Stimulated activated CD8-positive, alpha-beta memory T cell treated with anti-CD3 and anti-CD28 coated beads, Interleukin-2, amount 100 ng/mL, for 48 hours (primary cell): ENCODE measurements at places on chromosomes 1 and 21.

DNA sequence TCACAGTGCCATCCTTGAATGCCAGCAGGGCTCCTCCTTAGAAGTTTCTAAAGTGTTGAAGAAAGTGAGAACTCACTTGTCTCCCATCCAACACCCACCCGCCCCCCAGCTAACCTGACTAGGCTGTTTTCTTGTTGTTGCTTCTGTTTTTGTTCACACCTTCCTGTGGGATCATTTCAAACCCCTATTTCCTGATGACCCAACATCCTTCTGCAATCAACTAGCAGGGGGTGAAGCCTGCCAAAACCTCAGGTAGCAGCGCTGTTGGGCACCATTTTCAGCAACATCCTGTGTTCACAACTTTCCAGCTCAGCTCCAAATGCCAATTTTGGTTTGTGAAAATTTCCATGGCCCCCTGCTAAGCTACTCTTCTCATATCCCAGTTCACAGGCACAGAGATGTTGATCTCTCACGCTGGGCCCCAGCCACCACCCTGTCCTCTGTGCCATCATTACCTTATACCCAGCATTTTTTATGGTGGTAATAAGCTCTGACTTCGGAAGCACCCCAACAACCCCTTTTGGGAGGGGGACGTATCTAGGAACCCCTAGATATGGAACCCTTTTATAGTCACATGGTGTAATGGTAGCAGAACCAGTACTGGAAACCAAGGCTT is 41.4 kb downstream of the CDC7 start:
- DNase-seq: no peak

DNA sequence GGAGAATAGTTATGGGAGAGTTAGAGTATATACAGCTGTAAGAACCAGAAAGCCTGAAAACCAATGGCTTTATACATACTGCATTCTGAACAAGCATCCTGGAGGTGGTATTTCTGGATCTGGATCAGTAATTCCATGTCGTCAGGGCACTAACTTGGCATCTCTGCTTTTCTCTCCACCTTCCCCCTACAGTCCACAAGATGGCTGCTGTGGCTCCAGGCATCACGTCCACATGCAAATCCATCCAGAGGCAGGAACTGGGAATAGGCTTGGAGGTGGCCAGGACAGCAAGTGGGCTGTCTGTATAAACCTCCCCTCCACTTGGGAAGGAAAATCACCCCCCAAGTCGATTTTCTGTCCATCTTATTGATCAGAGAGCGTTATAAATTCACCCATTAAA is 86.2 kb upstream of the WDR26 start:
- DNase-seq: no peak

DNA sequence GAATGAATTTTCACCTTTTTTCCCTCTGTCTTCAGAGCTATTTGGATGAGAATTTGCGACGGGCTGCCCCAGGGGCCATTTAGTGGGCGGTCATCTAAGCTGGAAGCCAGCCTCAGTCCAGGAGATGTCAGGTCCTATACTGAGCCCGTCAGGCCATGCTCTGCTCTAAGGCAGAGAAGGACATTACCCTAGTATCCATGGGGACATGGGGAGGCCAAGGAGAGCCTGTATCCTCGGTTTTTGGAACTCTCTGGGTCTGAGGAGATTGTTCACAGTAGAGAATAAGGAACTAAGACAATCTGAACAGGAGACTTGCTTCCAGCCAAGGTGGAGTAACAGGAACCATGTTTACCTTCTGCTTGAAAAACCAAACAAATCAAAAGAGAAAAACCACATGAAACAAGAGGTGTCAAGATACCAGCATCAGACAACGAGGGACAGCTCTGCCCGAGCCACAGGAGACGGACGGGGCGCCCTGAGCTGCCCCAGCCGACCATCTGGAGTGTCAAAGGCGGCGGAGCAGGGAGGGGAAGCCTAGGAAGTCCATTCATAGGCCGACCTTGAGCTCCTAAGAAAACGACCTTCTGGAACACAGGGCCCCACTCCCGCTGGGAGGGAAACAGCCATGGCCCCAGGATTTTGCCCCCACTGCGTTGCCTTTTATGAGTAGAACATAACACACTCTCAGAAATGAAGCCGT is 20.0 kb upstream of the ADARB1 start:
- no peak for DNase-seq

DNA sequence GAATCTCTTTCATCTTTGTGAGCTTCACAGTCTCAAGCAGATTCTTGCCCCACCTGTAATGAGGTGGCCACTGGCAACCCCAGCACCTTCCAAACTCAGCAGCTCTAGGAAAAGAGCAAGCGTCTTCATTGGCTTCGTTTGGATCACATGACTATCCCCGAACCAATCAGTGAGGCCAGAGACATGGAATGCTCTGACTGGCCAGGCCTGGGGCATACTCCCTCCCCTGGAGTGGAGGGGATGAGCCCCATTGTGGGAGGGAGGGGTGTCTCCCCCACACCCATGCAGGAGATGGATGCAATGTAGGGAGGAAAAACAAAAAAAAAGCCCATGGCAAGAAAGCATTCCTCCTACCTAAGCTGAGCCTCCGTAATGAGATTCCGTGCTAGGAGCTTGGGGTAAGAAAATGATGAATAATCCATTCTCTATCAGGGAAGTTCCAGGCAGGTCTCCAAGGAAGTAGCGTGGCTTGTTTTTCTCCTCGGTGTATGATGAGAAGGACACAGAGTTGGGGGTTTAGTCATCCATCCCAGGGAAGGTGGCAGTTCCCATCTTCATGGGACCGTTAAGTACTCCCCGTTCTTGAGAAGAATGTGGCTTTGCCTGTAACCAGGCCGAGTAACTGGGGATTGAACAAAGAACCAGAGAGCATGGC is 32.7 kb downstream of the FHAD1 start:
- no peak for DNase-seq

GRCh38 chr1:230568008-230568407 is 74.3 kb upstream of the COG2 start:
- peak; percentile 23 for DNase-seq

DNA sequence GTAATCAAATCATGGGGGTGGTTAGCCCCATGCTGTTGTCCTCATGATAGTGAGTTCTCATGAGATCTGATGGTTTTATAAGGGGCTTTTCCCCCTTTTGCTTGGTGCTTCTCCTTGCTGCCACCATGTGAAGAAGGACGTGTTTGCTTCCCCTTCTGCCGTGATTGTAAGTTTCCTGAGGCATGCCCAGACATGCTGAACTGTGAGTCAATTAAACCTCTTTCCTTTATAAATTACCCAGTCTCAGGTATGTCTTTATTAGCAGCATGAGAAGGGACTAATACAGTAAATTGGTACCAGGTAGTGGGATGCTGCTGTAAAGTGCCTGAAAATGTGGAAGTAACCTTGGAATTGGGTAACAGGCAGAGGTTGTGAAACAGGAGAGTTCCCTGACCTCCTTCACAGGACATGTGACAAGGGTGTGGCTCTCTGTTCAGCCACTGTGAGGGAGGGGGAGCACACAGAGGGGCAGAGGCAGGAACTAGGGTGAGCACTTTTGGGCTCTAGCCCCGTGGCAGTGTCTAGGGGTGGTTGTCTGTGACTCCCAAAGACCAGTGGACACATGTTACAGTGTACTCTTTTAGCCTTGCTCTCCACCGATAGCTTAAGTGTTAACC is 105.3 kb downstream of the BACH1 start:
- DNase-seq: no peak

- no peak for DNase-seq
Observed at GRCh38 chr1:4769516-4770280, 115.3 kb downstream of the AJAP1 start.

DNA sequence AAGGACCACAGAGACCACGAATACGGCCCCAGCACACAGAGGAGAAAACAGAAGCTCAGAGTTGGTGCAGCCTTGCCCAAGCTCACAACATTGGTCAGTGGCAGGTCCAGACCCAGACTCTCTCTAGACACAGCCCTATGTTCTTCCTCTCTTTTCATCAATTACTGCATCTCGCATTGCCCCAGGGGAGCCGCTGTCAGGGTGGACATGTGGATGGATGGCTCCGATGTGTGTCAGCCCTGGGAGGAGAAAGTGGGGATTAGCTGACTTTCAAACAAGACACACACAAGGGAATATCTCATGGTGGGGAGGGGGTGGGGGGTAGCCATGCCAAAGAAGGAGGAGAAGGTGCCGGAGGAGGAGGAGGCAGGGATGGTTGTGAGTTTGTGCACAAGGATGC is 556.8 kb downstream of the NPHP4 start:
- no peak for DNase-seq

DNA sequence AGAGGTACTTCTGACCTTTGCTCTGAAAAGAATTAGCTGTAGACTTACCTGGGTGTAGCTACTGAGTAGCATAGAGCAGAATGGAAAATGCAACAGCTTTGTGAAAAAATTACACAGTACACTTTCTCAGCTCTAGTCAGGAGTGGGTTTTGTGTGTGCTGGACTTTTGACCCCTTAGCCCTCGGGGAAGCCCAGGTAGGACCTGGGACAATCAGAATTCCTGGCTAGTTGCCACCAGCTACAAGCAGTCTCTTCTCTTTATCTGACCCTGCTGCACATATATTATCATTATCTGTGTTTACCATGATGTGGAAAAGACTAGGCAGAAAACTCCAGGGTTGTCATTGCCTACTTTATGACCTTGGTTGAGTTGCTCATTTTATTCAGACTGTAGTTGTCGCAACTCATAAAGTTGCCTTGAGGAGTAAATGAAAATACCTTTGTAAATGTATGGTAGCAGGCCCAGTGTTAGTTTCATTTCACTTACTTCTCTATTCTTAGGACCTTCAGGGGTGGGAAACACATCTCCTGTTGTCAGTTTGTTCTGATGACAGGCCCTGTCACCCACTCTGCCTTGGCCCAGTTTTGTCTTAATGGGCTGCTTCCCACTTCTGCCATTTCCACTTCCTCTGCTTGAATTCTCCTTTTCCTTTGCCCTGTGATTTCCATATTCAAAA is 5.4 kb downstream of the NEK7 start:
- DNase-seq: no peak

- DNase-seq: no peak
Observed at GRCh38 chr21:45864436-45864835, 117.1 kb upstream of the COL6A1 start.

DNA sequence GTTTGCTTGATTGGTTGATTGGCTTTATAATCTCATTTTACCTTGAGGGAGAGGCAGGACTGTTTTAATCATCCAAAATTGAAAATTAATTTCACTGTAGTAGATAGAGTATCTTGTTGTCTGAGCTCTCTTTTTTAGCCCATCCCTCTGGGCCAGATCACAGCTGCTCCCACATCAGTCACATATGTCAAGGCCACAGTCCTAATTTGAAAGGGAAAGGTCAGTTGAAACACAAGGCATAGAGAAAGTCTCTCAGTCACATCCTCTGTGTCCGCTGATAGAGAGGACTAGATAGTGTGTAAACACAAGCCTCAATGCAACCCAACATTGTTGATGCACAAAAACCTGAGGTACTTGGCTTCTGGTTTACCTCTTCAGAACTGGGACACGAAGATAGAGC is 6.8 kb downstream of the C1orf74 start:
- no peak for DNase-seq

DNA sequence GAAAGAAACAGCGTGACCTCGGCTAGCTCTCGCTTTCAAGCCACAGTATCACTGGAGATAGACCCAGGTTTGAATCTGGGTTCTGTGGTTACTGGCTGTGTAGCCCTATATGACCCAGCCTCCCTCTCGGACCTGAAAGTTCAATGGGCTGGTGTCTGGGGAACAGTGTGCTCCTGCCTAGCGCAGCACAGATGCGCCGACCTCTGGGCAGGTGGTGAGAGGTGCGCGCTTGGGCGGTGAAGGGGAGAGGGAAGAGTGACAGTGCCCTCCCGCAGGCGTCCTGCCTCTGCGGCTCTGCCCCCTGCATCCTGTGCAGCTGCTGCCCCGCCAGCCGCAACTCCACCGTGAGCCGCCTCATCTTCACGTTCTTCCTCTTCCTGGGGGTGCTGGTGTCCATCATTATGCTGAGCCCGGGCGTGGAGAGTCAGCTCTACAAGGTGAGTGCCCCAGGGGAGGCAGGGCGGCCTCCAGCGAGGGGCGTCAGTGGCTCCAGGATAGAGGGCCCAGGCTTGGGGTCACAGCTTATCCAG is 10.5 kb downstream of the SERINC2 start:
- no peak for DNase-seq

DNA sequence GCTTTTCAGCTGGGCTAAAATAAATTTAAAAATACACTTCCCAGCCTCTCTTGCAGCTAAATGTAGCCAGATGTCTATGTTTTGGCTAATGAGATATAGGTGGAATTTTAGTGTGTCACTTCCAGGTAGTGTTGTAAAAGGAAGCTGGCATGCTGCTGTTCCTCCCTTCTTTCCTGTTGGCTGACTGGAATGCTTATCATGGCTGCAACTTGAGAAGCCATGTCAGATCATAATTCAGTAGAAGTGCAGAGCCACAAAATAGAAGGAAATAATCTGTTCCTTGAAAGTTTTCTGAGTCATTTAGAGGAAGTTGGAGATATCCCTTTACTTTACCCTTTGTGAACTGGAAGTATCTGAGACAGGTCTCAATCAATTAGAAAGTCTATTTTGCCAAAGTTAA is 10.9 kb upstream of the RBM15 start:
- no peak for DNase-seq

- no peak for DNase-seq
Observed at GRCh38 chr1:199098468-199098867, 459.6 kb downstream of the PTPRC start.

- no peak for DNase-seq
Observed at GRCh38 chr21:29678626-29679025, 261.2 kb downstream of the GRIK1 start.

GRCh38 chr1:244515680-244516079 is 54.6 kb downstream of the CATSPERE start:
- DNase-seq: no peak

GRCh38 chr1:244318512-244318911 is 133.2 kb downstream of the ADSS2 start:
- no peak for DNase-seq

GRCh38 chr1:231335663-231336602 is 1.7 kb downstream of the EXOC8 start:
- DNase-seq: no peak

- DNase-seq: no peak
Observed at GRCh38 chr1:98201666-98202081, 280.8 kb upstream of the DPYD start.

DNA sequence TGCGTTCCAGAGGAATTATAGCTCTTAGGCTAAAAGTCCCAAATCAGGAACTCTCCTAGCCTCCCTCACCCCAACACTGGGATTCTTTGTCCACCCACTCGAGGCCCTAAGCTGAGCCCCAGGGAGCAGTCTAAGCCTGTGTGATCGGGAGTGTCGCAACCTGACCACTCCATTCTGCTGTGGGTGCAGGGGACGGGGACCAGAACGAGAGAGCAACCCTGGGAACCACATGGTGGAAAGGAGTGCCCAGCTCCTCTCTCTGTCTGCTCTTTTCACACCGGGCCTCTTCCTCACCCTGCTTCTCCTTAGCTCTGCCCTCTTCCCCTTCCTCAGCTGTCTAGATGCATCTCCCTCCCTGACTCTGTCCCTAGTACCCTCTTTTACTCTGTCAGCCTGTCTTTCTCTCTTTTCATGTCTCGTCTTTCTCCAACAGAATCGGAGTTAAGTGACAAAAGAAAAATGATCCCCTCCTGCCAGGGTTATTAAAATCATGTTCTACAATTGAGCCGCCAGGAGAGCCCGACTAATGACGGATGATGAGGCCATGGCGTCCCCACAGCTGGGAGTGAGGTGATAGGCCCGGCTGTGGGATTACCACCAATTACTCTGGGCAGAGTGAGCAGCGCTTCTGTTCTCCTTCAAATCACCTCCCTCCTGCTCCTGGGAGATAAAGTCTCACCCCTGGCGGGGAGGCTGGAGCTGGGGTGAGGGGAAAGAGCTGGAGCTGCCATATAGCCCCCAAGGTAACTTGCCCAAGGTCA is 34.5 kb upstream of the CSF3R start:
- no peak for DNase-seq
